T47D (cell line): ENCODE measurements at places on chromosomes 4 and X.
A peak's percentile ranks its signal among the peaks of the same experiment; 100 is the strongest.

GRCh38 chrX:154809939-154810665 lies 4.8 kb upstream of the MPP1 start:
- no peak for DNase-seq

- DNase-seq: peak; percentile 25
Measured at GRCh38 chr4:101345271-101345595, 2.1 kb downstream of the PPP3CA start.

DNA sequence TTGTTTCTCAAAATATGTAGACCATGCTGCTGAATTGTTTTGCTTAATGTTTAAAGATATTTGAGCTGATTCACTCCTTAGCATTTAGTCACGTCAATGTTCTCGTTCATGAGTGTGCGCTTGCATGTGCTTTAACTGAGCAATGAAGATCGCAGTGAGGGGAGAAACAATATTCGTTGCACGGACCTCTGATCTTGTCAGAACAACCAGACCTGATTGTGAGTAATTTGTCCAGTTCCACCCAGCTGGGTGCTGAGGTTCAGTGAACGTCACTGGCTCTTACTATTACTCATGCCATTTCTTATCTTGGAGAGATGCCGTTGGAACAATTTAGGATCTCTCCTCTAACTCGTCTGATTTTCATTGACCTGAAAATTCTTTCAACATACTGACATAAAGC lies 15.0 kb upstream of the PRKX start:
- DNase-seq: no peak

GRCh38 chr4:183300655-183301054 lies 19.4 kb downstream of the CLDN22 start:
- no peak for DNase-seq

DNA sequence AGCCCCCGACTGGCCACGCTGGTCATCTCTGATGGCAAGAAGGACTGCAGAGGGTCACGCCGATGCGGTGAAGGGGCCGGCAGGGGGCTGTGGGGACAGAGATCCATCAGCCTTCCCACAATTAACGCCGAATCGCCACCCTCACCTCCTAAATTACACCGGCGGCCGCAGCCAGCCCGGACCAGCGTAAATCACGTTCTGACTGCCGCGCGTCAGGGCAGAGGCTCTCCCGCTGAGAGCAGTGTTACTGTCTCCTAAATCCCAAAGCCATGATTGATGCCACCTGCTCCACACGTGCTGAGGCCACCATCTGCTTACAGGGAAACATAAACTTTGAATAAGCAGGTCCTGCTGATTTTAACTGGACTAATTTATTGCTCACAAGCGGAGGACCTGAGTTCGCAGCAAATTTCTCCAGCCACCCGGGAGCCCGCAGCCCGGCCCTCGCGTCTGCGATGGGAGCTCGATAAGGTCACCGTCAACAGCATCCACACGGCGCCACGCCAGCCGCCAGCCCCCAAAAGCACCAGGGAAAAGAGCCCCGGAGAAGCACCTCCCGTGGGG lies 127.3 kb upstream of the NKX1-1 start:
- DNase-seq: no peak

GRCh38 chr4:68864438-68865187 lies 48.8 kb downstream of the UGT2B10 start:
- peak; percentile 70 for DNase-seq

GRCh38 chr4:139484783-139485311 lies 30.9 kb downstream of the RAB33B start:
- DNase-seq: no peak

- no peak for DNase-seq
Measured at GRCh38 chr4:72383439-72383838, 185.6 kb downstream of the ADAMTS3 start.

GRCh38 chrX:30935985-30936384 lies 46.9 kb upstream of the TAB3 start:
- peak; percentile 5 for DNase-seq

- peak; percentile 41 for DNase-seq
Measured at GRCh38 chrX:38717871-38718270, 83.4 kb upstream of the MID1IP1 start.

GRCh38 chr4:7679406-7680040 lies 244.8 kb upstream of the PSAPL1 start:
- DNase-seq: no peak

- DNase-seq: no peak
Measured at GRCh38 chr4:52957835-52958631, 95.9 kb downstream of the RASL11B start.

GRCh38 chr4:168317621-168318020 lies 931 bp downstream of the DDX60 start:
- DNase-seq: no peak

- DNase-seq: no peak
Measured at GRCh38 chr4:132592340-132592739, 556.8 kb upstream of the PCDH10 start.

DNA sequence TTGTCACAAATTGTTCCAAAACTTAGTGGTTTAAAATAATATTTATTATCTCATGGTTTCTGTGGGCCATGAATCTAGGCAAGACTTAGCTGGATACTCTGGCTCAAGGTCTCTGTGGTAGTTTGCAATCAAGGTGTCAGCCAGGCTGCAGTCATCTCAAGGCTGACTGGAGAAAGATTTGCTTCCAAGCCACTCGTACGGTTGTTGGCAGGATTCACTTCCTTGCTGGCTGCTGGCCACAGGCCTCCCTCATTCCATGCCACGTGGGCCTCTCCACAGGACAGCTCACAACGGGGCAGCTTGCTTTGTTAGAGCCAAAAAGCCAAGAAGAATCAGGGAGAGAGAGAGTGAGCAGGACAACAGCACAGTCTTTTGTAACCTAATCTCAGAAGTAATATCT lies 101.4 kb downstream of the WWC2 start:
- no peak for DNase-seq

DNA sequence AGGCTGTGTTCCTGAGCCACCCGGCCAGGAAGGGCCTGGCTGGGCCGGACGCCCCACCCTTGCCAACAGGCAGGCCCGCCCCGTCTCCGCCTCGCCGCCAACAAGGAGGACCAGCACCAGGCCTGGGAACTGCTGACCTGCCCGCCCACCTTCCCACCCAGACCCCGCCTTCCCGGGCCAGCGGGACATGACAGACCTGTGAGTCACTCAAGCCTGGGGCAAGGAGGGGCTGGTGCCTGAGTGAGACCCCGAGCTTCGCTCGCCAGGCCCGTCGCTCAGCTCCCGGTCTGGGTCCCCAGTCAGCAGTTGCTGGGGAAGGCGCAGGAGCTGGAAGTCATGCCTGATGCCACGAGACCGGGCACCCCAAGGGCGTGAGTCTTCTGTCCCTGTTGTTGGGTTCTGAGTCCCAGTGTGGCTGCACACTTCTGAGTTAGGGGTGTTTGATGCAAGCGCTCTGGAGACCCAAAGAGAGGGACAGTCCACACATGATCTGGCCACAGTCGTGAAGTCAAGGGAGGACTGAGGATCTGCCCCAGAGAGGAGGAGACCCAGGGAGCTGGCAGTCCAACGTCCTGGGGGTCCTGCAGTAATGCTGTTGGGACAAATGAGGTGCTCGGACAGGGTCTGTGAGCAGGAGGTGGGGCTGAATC lies at the start of gene DNASE1L1:
TSS of gene DNASE1L1 (minus strand) at position 33 of the 650 bp plus-strand sequence. CDS start 3,686 bp downstream, outside the sequence.
- DNase-seq: no peak

GRCh38 chrX:42934020-42934726 lies 156.2 kb upstream of the PPP1R2C start:
- no peak for DNase-seq

DNA sequence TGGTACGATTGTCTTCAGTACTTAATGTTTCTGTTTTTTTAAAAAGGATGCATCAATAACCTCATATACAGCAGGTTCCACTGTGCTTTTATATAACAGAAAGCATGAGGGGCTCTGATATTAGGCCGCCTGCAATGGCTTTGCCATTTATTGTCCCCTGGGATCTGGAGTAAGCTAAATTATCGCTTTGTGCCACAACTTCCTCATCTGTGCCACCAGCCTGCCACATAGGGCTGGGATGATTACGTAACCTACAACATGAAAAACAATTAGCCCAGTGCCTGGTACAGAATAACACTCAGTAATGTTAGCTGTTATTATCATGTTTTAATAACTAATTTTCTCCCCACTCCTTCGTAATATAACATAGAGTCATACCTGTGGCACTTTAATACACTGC lies 65.5 kb upstream of the TRIM2 start:
- no peak for DNase-seq

- no peak for DNase-seq
Measured at GRCh38 chrX:42738552-42738951, 39.4 kb downstream of the PPP1R2C start.

DNA sequence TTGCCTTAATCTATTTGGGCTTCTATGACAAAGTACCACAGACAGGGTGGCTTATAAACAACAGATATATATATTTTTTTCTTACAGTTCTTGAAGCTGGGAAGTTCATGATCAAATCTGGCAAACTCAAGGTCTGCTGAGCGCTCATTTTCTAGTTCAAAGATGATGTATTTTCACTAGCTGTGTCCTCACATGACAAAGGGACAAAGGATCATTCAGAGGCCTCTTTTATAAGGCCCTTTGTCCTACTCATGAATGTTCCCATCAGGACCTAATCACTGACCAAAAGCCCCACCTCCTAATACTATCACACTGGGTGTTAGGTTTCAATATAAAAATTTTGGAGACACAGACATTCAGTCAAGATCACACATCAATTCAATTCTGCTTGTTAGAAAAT lies 2025.2 kb downstream of the PCDH7 start:
- DNase-seq: no peak

- DNase-seq: no peak
Measured at GRCh38 chr4:8544282-8544681, 35.9 kb upstream of the GPR78 start.
